ENCODE measurements at places on chromosomes 1 and 21.

GRCh38 chr1:224047538-224047937 is 66.4 kb upstream of the FBXO28 start:
- no peak for DNase-seq

DNA sequence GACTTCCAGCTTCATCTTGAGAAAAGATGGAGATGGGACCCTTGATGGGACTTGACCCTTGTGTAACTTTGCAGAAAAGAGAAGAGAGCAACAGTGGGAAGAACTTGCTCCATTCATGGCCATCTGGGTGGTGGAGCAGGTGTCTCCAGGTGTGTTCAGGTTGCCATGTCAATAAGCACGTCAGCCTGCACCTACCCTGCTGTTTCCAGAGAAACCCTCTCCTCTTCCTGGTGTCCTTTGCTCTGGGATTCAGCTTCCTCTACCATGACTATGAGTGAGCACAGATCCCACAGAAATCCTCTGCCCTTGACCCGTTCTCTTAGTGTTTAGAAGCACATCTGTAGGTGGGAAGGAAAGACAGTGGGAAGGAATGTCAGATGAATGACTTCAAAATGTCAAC is 21.8 kb upstream of the OTUD3 start:
- no peak for DNase-seq

DNA sequence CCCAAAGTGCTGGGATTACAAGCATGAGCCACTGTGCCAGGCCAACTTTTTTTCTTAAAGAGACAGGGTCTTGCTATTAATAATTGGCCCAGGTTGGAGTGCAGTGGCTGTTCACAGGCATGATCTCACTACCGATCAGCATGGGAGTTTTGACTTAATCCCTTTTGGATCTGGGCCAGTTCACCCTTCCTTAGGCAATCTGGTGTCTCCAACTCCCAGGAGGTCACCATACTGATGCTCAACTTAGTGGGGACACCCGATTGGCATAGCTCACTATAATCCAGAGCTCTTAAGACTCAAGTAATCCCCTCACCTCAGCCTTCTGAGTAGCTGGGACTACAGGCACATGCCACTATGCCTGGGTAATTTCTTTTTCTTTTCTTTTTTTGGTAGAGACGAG is 64.2 kb upstream of the SCYL3 start:
- DNase-seq = no peak

DNA sequence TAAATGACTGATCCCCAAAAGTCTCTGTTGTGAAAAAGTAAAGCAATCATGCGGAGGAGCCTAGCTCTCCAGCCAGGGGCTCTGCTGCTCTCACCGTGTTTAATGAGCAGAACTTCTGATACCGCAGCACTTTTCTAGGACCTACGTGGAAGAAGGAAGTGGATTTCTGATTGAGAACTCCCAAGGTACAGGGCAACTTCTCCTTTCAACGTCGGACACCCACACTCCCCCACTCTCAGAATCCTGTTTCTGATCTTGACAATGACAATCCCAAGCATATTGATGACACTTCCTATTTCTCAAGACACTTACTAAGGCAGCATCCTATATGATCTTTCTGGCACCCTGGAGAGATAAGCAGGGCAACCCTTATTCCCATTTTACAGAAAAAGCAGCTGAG is 78.4 kb downstream of the PROX1 start:
- no peak for DNase-seq

DNA sequence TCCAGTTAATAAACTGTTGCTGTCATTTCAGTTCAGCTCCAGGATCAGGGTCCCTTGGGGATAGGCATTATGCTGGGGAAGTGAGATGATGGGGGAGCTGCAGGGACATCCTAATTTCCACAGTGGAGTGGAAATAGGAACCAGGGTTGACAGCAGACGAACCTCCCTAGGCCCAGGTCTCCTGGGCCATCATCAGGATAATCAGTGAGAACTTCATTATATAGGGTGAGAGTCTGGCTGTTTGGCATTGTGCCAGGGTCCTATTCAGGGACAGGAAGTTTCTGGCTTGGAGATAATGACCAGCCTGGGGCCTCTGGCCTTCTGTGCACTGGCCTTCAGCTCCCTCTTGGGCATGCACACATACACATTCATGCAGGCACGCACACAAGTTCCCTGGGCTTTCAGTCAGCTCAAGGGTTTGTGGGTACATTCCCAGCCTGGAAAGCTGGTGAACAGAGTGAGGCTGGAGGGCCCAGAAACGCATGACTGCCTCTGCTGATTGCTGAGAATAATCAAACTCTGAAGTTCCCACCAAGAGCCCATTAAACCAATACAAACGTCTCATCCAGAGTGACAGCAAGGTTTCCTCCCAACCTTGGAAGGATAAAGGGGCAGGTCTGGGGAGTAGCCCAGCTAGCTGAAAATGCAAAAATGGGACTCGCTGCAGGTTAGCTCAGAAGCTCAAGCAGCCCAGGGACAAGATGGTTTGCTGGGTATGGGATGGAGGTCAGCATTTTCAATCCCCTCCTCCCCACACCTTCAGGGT is 13.9 kb upstream of the LRIG2 start:
- no peak for DNase-seq

- no peak for DNase-seq
Measured at GRCh38 chr1:201724039-201724765, 104.8 kb upstream of the IPO9 start.

DNA sequence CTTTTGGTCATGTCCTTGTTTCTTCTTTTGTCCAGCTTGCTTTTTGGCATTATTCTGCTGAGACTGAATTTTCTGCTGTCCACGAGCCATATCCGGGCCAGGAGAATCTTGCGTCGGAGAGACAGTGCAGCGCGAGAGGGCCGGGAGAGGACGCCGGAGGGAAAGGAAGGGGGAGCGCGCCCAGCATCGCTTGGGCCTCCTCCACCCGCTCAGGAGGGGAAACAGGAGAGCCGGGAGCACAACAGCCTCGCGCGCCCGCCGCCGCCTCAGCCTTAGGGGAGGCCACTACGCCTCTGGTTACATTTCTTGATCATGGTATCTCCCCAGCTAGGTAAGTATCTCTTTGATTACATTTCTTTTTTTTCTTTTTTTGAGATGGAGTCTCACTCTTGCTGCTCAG is 7.4 kb upstream of the DEGS1 start:
- DNase-seq = no peak

DNA sequence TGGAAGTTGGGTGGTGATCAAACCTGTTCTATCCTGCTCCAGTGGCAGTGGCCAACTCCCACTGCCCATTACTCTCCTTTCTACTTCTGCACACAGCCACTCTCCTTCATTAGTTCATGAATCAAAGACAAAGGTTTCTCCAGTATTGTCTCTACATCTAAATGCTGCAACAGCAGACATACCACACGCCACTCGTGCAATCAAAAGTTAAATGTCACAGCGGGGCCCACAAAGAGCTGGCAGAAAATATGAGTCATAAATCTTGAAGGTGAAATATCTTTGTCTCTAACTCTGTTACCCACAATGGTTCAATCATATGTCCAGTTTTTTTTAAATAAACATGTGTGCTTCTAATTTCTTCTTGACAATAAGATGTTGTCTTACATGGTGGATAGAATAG is 13.3 kb downstream of the APCS start:
- DNase-seq = no peak

DNA sequence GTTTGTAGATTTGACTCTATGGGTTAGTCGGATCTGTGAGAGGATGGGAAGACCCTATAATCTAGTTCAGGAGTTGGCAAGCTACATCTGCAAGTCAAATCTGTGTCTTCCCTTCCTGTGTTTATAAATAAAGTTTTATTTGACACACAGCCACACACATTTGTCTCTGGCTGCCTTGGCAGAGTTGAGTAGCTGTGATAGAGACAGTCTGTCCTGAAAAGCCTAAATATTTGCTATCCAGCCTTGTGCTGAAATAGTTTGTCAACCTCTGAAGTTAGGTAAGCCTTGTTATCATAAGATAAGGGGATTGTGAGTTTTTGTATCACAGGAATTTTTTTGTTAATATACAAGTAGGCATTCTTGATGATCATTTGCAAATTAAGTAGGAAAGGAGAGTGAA is 136.8 kb downstream of the NOS1AP start:
- DNase-seq = no peak

DNA sequence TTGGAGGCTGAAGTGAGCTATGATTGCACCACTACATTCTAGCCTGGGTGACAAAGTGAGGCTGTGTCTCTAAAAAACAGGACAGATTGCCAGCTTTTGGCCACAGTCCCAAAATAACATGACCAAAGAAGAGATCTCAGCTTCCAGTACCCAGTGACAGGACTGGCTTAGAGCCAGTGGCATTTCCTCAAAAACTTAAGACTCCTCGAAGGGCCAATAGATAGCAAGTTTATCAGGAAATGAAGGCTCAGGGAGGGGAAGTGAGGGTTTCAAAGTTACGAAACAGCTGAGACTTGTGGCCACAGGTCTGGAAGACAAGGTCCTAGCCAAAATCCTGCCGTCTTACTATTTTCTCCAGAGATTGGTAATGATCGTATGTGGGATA is 6.3 kb upstream of the TMEM39B start:
- DNase-seq = no peak

GRCh38 chr1:7117399-7118281 is 332.4 kb downstream of the CAMTA1 start:
- DNase-seq = no peak

- no peak for DNase-seq
Measured at GRCh38 chr21:38056481-38056880, 140.2 kb upstream of the KCNJ6 start.

GRCh38 chr1:76909311-76909710 is 42.0 kb downstream of the ST6GALNAC5 start:
- DNase-seq = no peak

DNA sequence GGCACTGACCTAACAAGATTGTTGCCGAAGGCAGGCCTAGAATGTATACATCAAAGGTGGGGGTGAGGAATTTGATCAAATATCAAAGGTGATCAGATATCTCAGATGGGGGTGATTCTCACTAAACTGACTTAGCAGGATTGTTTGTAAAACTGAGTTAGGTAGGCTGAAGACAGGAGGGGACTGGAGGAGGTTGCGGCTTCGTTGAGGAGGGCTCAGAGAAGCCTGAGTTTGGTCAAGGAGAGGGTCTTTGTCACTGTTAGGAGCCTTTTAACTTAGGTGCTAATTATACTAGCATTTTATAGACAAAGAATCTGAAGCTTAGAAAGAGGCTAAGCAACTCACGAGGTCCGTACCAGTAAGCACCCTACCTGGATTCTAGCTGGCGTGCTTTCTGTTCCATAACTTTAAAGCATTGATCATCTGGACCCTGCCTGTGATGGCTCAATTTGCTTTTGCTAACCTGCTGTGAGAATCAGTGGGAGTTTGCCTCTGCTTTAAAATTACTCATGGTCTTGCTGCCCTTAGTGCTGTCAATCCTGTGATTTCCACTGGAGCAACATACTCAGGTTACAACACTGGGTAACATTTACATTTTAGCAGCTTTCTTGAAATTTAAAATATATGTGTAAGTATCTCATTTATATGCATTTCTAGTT is 49.8 kb downstream of the ITSN1 start:
- no peak for DNase-seq

DNA sequence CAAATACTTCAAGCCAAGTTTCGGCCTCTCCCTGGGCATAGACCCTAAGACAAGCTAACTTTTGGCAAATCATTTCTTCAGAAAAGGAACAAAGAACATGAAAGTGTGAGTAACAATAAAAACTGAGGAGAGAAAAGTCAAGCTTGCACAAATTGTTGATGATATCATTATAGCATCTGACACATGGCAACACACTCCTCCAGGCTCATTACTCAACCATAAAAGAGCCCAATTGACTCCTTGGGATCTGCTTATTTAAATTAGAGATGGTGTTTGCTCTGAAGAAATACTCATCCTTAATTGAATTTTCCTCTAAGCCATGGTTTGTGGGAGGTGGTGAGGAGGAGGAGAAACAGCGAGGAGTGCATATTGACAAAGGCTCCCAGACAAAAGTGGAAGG is 54.5 kb downstream of the TNFSF4 start:
- DNase-seq = no peak

DNA sequence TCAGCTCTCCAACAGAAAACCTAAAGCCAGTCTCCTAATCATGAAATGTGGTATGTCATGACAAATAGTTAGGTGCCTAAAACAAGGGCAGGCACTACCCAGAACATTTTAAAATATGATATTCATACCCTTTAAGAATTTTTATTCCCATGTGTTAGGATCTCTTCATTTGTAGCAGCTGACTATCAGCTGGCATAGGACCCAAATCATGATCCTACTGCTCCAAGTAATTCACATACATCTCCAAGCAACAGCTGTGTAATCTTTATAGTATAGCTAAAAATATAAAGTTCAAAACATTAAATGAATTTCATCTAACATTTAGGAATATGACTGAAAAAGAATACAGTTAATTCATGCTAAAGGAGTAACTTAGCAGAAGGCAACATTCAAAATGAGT is 57.5 kb downstream of the ENAH start:
- no peak for DNase-seq

DNA sequence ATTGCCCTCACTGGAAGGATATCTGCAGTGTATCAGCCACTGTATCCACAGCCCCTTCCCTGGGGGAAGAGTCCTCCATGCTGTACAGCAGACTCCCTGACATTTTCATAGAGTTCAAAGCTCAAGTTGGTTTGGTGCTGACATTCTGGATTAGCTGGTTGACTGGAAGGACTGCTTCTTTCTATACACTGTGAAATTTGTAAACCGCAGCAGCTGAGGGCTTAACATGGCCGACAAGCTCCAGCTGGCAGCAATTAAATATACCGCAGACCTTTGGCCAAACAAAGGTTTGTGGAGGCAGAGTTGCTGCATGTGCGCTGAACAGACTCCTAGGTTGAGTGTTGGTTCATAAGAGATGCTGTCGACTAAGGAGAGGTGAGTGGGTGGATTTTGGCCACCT is 126.4 kb downstream of the DHRS3 start:
- no peak for DNase-seq

GRCh38 chr1:184114818-184115398 is 63.4 kb downstream of the TSEN15 start:
- DNase-seq = no peak

GRCh38 chr21:40402884-40403582 is 443.9 kb downstream of the DSCAM start:
- no peak for DNase-seq

DNA sequence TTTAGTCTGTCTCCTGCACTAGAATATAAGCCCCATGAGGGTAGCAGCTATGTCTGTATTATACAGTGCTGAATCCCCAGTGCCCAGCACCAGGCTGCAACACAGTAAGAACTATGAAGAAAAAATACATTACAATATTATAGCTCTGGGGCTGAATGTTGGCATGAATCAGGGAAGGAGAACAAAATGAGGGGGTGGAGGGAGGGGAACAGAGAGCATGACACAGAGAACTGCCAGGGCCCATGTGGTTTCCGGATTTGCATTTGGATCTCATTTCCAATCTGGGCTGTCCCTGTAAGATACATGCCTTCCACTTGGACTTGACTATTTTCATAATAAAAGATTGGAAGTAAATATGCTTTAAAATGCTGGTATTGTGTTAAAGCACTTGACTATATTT is 35.8 kb downstream of the C1orf198 start:
- DNase-seq = no peak

DNA sequence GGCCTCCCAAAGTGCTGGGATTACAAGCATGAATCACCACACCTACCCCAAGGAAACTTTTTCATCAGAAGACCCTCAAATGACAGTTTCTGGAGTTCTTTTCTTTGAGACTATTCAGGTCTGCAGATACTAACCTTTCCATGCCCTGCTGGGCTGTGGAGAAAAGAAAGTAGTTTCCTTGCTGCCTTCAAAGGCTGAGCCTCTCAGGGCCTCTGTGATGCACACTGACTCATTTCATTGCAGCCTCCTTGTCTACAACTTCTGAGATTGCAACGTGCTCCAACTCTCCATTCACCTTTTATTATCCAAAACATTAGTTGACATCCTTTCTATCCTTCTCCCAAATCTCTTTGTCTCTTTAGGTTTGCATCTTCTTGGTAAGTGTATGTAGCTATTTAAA is 8.8 kb upstream of the SAMSN1 start:
- no peak for DNase-seq

GRCh38 chr1:21901473-21901847 is 35.6 kb downstream of the HSPG2 start:
- DNase-seq = no peak

All from stimulated activated CD8-positive, alpha-beta memory T cell treated with anti-CD3 and anti-CD28 coated beads, Interleukin-7, amount 100 ng/mL, for 24 hours (primary cell).